ENCODE measurements at places on chromosomes 12 and 14. TPM values are rescaled to one million over a fixed set of nuclear protein-coding genes. Genes with fewer than 3 reads are reported as not detected.

DNA sequence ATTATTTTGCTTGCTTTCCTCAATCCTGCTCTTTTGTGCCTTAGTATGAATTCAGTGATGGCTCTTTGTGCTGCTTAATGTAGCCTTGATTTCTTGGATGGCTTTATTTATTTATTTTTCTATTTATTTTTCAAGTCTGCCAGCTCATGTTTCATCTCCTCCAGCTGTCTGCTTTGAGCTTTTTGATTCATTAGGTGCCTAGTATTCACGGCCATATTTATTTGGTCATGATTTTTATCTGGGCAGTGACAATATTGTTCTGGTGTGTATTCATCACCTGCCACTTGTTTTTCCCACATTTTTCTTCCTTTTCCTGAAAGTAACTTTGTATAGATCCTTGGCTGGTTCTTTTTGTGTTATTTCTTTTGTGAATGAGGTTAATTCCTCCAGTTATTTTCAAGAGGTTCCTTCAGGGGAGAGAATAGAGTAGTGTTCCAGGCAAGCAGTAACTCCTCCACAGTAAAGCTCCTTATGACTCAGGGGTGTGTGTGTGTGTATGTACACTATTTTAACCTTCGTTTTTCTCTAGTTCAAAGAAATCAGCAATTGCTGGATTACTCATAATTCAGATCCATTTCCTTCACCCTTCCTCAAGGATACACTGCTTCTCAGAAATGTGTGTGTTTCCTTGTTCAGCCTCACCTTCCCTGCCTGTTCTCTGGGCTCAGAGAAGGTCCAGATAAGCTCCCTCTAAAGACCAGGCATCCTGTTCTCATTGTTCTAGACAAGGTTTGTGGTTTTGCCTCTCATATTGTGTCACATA lies 51.6 kb upstream of the PMCH start:
- DNase-seq: peak; percentile 19

- no peak for DNase-seq
Measured at GRCh38 chr14:59330455-59330854, 134.7 kb downstream of the GPR135 start.

DNA sequence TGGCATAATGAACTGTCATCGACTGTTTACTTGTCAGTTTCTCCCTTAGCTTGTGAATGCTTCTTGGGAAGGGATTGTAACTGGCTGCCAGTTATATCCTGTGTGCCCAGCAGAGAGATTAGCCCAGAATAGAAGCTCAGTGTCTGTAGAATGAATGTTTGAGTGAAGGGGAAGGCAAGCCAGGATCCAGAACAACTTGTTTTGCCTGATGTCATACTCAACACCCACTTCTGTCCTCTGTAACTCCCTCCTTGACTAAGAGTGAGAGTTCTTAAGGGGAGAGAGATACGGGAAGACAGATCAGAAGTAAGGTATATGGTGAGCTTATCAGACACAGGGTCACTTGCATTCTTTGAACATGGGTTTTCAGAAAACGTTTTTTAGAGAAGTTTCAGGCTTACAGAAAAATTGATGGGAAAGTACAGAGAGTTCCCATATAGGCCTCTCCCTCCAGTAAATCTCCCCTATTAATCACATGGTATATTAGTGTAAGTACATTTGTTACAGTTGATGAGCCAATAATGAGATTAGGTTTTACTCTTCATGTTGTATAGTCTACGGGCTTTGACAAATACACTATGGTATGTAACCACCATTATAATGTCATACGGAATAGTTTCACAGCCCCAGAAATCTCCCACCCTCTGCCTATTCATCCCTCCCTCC lies 5.6 kb upstream of the SPPL3 start:
- no peak for DNase-seq

DNA sequence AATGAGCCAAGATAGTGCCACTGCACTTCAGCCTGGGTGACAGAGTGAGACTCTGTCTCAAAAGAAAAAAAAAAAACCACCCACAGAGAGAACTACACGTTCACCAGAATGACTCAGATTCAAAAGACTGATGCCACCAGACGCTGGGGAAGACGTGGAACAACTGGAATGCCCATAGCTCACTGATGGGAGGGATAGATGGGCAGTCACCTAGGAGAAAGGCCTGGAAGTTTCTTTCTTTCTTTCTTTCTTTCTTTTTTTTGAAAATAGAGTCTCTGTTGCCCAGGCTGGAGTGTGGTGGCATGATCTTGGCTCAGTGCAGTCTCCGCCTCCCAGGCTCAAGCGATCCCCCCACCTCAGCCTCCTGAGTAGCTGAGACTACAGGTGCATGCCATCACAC lies 10.0 kb upstream of the KLC1 start:
- peak; percentile 57 for DNase-seq

- no peak for DNase-seq
Measured at GRCh38 chr12:124545508-124546418, 21.6 kb downstream of the NCOR2 start.

DNA sequence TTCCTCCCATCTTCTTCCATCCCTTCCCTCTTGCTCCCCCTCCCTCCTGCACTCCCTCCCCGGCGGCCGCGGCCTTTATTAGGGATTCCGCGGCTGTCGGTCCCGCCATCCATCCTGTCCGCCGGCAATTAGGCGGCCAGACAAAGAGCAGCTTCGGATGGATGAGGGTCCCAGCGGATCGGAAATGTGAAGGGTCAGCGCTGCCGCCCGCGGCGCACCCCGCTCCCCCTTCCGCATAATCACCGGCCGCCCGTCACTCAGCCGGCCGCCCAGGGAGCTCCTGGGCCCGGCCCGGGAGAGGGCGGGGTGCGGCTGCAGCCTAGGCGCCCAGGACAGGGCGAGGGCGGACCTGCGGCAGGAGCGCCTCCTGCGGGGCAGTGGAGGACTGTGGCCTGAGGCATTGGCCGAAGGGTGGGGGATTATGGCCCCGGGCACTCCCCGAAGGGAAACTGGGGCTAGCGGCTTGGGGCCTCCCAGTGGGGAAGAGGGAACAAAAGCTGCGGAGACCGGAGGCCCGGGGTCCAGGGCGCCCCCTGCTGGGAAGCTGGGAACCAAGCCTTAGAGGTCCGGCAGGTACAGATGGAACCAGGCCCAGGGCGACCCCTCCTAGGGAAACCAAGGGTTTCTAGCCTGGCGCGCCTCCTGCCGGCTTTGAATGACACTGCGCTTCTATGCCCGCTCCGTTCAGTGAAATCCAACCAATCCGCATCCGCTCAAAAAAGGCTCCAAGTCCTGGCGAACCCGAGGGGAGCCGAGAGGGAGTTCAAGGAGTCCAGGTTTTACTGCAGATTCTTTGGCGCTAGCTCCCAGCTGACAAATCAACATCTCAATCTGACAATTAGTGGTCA lies 4.4 kb upstream of the DNAJC22 start:
- peak; percentile 40 for DNase-seq

DNA sequence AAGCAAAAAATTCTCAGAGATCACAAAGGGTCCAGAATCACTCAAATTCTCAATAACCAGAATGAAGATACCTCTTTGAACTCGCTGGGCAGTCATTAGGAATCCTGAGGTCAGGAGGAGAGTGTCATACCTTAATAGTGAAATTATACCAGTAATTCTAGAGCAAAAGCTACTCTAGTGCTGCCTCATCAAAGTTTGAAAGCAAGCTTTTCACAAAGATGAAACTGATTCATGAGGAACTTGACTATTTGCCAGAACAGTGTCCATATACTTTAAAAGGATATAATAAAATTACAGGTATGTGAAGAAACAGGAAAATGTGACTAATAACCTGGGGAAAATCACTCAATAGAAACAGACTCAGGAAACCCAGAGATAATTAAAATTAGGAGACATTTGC lies 44.5 kb downstream of the EML5 start:
- DNase-seq: peak; percentile 74

GRCh38 chr12:6961695-6962284 lies 8.7 kb downstream of the PHB2 start:
- DNase-seq: peak; percentile 66

DNA sequence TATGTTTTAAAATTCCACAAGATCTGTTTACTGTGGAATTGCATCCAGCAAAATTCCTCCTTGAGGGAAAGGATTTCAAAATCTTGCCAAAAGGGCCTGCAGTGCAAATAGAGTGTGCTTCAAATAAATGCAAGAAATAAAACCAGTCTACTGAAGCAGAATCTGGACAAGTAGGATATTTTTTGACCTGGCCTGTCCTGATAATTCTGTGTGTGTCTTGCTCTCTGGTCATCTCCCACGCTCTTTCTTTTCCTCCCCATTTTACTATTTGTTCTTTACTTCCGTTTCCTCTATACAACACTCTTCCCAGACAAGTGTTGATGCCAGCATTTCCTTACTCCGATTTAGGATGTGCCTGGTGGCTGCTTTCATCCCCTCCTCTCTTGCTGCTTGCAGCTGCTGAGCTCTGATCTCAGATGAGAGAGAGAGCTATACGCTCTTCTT lies 115.9 kb downstream of the GPR135 start:
- DNase-seq: no peak

GRCh38 chr14:54866588-54866987 lies 36.0 kb downstream of the GCH1 start:
- no peak for DNase-seq

GRCh38 chr12:5506821-5507231 lies 74.9 kb downstream of the NTF3 start:
- DNase-seq: no peak

GRCh38 chr12:12561371-12562015 lies 1.2 kb downstream of the DUSP16 start:
- DNase-seq: peak; percentile 55

GRCh38 chr12:97545804-97546203 lies 83.2 kb downstream of the RMST start:
- DNase-seq: no peak

GRCh38 chr12:10170216-10170615 lies 1.7 kb downstream of the OLR1 start:
- peak; percentile 63 for DNase-seq

DNA sequence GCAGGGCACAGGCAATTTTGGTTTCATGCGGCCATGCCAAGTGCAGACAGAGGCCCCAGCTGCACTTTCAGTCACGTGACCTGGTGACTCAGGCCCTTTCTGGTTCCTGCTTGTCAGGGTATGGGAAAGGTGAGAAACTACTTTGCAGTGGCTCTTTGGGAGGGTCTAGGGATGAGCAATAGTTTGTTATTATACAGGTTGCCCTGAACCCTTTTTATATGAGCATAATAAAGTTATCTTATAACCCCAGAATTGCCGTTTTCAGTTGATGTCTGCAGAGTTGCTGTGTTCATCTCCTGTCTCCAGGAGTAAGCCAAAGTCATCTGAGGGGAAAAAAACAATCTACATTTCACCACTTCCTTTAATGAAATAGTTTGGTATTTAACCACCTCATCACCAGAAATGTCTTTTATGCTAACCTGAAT lies 30.9 kb upstream of the EMP1 start:
- peak; percentile 99 for DNase-seq

DNA sequence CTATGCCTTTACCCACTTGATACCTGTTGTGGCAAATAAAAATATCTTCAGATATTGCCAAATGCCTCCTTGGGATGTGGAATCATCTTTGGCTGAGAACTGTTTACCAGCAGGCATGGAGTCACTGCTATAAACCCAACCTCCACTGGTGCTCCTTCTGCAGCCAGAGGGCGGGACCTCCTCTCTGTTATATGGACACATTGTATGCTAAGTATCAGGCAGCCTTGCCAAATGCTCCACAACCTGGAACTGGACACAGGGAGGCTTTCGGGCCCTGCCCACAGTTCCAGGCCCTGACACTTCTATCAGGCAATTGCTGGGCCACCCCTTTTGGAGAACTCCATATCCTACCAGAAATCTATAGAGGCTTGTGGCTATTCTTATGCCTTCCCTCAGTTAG lies 201.0 kb downstream of the TMX1 start:
- DNase-seq: peak; percentile 38

GRCh38 chr12:110668480-110669192 lies 20.3 kb downstream of the HVCN1 start:
- no peak for DNase-seq

DNA sequence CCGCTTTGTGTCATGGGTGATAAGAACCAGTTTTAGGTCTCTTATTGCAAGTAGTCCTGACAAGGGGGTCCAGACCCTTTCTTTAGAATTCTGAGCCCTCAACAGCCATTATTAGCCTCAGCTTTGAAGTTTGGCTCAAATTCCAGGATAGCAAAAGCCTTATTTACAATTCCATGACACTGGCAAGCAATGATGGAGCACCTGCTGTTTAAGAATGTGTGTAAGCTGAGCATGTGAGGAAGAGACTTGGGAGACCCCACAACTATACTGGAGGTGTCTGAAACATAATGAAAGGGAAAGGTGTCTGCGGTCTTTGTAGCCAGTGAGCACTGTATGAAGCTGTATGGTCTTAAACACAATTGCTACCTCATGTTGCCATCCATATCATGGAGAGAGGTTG lies 119.8 kb downstream of the TBX5 start:
- no peak for DNase-seq

- no peak for DNase-seq
Measured at GRCh38 chr12:64876388-64877071, 52.1 kb downstream of the TBC1D30 start.

DNA sequence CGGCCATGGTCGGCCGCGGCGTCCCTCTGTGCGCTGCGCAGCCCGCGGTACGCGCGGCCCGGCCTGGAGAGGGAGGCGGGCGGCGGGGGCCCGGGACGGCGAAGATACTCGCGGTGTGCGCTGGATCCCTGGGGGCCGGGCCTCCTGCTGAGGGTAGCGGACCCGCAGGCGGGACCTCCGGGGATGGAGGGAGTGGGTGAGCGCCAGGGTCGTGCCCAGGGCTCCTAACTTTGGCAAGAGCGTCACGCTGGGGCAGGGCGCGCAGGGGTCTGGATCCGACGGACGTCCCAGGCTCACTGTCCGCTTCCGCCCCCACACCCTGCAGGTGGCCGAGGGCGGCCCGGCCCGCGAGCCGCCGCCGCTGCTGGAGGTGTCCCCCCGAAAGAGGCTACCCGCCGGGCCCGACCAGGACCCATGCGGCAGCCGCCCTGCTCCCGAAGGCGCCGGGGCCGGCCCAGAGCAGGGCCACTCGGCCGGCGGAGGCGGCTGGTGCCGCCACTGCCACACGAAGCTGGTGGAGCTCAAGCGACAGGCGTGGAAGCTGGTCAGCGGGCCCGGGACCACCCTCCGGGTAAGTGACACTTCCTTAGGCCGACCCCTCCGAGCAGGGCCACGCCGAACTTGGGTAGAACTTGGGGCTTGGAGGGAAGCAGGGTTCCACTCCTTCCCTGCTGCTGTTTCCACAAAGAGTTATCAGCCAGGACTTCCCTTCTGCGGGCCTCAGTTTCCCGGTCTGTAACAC lies 502 bp downstream of the KIF26A start:
- no peak for DNase-seq

- DNase-seq: no peak
Measured at GRCh38 chr12:97181571-97182265, 274.7 kb downstream of the NEDD1 start.

- peak; percentile 86 for DNase-seq
Measured at GRCh38 chr12:93857279-93857938, 180.2 kb downstream of the CRADD start.

The SPTLC2 gene
- total RNA-seq: 22.1 TPM

The NFE2 gene
- total RNA-seq: 0.26 TPM

The KRT72 gene
- not detected for total RNA-seq

The TCL1A gene
- total RNA-seq: not detected

The KCNH3 gene
- under 0.01 TPM for total RNA-seq

The ANO4 gene
- not detected for total RNA-seq

Data from mammary epithelial cell (primary cell).